ENCODE measurements at places on chromosomes 16 and 17.
A peak's percentile ranks its signal among the peaks of the same experiment; 100 is the strongest.

DNA sequence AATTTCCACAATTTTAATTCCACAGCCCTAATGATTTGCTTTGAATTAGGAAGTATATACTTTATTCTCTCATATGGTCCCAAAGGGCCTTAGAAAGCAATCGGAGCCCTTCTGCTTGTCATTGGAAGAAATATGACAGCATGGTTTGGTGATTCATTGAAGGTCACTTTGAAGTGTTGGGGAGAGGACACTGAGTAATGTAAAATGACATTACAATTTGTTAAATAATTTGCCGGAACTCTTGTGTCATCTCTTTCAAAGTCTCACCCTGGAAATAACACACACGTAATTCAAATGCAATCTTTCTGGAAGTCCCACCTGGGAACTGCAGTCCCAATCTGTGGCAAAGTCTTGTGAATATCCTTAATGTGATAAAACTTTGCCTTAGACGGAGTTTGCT, 59.8 kb downstream of the BMERB1 start:
- no peak for DNase-seq

DNA sequence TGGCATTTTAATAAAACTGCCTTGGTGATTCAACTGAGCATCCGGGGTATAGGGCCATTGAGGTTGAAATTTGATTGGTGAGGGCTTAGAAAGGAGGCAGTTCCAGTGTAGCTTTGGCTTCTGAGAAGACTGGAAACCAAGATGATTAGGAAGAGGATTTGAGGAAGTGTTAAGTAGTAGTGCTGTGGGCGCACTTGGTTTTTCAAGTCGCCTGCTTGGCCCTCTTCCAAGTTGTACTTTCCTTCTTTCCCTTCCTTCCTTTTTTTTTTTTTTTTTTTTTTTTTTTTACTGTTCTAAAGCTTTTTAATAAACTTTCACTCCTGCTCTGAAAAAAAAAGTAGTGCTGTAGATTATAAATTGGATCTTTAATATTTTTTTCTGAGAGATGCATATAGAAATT, 320.5 kb downstream of the UTP18 start:
- no peak for DNase-seq

GRCh38 chr16:47309581-47310312, 151.1 kb downstream of the ITFG1 start:
- no peak for DNase-seq

- no peak for DNase-seq
Observed at GRCh38 chr16:27638833-27639560, 89.1 kb downstream of the KATNIP start.

DNA sequence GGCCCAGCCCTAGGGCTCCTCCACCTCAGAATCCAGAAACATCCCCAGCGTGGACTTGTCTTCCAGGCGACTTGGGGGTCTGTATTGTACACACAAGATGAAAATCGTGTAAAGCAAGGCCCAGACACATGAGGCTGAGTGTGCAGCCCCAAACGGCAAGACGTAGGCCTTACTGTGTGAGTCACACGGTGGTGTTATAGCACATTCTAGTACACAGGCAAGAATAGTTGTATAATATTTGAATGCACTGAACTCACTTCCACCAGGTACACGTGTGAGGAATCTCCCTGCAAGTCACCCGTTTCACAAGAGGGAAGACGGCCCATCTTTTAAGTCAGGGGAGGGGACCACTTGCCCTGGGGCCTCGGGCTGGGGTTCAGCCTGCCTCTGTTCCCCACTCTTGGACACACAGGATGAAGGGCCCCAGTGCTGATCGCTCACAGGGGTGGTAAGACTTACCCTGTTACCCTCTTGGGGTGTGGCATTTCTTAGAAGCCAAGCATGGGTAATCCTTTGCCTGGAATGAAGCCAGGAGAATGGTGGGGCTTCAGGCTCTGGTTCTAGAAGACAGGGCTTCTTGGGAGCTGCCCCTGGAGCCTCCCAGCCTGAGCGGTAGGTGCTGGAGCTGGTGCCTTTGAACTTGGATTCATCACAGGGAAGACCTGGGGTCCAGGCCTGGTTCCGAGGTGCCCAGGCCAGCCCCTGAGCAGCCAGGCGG, 71.3 kb downstream of the SREBF1 start:
- no peak for DNase-seq

DNA sequence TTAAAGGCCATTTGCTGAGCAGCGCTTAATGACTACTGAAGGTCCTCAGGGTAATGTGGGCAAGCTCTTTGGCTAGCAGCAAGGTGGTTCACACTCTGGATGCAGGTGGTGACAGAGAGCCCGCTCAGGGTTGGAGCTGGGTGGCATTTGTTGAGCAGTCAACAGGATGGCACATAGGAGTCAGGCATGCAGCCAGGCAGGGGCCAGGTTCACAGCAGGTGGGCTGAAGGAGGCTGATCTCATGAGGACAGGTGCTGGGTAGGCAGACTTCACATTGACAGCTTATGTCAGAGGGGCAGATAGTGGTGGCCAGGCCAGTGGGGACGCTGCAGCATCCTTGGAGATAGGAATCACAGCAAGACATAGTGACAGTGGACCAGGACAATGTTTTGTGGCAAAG, 4.5 kb downstream of the KRTAP3-1 start:
- DNase-seq: no peak

DNA sequence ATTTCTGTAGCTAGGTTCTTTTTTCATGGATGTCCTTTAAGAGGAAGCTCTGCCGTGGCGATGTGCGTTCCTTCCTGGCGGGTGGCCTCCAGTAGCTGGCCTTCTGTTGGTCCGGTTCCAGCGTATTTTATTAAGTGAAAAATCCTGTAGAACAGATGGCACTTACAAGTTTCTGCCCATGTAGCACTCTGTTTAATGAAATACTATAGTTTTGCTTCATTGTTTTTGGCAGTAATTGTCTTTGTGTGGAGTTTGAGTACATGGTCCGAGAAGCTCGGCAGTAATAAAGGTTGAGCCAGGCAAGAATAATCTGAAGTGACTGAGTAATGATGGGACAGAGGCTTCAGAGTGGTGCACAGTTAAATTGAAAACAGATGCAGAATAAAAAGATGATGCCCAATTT, 20.4 kb downstream of the USP10 start:
- no peak for DNase-seq

DNA sequence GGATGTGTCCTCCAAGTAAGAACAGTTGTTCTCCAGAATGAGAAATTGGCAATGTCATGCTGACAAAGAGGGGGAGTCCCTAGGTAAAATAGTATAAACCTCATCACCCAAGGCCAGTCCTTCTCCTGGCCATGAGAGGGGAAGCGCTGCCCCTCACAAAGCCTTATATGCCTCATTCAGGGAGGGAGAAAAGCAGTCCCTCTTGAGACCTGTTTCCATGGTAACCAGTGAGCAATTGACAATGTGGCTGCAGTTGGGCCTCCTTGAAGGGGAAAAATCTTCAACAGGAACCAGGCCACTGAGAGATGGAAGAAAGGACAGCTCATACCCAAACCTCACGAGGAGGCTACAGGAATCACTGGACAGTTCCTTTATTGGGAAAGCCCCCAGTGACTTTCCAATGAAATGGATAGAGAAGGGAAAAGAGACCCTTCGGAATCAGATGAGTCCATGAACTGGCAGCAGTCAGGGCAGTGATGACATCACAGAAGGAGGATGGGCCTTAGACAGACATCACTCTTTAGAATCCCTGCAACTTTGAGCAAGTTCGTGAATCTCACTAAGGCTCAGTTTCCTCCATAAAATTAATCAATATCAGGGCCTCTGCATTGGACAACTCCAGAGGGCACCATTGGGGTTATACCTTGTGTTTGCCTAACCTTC, 275.7 kb downstream of the TOX3 start:
- DNase-seq: no peak

GRCh38 chr17:29116804-29117753, 63.1 kb downstream of the MYO18A start:
- DNase-seq: peak; percentile 55

DNA sequence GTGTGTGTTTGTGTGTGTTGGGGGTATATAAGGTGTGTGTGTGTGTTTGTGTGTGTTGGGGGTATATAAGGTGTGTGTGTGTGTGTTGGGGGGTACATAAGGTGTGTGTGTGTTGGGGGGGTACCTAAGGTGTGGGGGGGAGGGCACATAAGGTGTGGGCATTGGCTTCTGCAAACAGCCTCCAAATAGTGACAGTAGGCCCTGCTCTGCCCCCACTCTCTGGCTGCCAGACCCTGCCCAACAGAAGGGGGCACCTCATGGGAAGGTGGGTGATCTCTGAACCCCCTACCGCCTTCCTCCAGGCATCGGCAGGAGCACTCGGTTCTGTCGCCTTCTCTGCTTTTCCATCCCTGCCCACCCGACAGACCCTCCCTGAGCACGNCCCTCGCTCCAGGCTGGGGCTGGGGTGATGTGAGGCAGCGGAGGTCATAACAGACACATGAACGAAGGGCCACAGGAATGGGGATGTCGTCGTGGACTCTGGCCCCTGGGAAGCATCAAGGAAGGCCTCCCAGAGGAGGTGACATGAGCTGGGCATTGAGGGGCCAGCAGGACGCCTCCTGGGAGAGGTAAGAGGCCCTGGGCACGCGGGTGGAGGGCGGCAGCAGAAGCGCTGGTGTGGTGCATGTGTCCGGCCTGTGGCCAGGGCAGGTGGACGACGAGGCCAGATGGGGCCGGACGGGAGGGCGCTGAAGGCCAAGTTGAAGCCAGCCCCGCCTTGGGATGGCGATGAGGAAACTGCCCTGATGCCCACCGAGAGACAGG, 136.6 kb upstream of the RPH3AL start:
- DNase-seq: no peak

DNA sequence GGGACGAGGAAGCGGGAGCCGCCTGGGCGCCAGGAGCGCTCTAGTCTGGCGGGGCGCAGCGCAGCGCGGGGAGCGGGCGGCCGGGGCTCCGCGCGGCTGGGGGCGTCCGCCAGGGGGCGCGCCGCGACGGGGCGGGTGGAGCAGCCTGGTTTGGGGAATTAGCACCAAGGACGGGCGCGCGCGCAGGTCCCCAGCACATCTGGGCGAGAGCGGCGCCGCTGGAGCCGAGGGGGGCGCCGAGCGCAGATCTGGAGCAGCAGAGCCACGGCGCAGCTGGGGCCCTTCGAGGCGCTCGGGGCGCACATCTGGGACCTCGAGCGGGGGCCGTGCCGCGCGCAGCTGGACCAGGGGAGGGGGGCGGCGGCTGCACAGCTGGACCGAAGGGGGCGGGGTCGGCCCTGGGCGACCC, at the start of gene NXPH3:
TSS of gene NXPH3 (plus strand) at position 193 of the 409 bp plus-strand sequence. CDS start 349 bp downstream, outside the sequence.
- DNase-seq: no peak

DNA sequence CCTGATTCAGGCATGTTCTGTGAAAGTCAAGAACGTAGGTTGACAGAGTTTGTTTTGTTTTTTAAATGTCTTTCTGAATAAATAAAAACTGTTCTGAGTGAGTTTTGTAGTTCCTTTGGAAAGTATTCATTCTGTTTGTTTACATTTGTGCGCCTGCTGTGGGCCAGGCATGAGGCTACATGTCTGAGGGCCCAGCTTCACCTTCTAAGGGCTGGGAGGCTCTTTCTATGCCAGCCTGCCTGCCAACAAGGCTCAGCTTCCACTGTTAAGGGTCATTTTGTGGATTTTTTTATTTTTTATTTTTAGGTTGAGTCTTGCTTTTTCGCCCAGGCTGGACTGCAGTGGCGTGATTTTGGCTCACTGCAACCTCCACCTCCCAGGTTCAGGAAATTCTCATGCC, 6.1 kb downstream of the WWOX start:
- DNase-seq: no peak

- DNase-seq: no peak
Observed at GRCh38 chr16:31331807-31332301, 23.1 kb upstream of the ITGAX start.

DNA sequence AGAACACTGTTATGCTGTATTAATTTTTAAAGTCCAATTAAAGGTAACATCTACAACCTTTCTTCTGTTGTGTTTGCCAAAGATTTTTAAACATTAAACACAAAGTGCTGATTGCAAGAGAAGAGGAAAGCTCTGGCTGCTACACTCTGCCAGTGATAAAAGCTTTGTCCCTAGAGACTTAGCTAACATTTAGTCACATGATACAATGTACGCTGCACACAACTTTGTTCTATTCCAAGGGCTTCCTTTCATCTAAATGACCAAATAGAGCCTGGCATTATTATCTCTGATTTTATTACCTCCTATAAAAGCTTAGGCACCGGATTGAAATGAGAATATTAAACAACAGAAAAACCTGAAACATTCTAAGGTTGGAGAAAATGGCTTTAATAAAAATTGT, 388.7 kb upstream of the PMFBP1 start:
- no peak for DNase-seq

DNA sequence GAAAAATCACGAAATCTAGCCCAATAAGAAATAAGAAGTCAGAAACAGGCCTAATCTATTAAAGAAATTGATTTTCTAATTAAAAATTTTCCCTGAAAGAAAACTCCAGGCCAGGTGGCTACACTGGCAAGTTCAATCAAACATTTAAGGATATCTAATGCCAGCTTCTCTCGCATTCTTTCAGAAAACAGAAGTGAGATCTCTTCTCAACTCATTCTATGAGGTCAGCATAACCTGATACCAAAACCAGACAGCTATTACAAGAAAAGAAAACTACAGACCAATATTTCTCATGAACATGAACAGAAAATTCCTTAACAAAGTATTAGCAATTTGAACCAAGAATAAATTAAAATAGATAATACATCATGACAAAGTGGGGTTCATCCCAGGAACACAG, 52.4 kb downstream of the AXIN2 start:
- no peak for DNase-seq

GRCh38 chr17:80805032-80805751, 186.4 kb upstream of the CHMP6 start:
- no peak for DNase-seq

GRCh38 chr17:2064520-2064971, 9.6 kb downstream of the HIC1 start:
- no peak for DNase-seq

GRCh38 chr16:24541233-24541933, 2.0 kb downstream of the RBBP6 start:
- no peak for DNase-seq

DNA sequence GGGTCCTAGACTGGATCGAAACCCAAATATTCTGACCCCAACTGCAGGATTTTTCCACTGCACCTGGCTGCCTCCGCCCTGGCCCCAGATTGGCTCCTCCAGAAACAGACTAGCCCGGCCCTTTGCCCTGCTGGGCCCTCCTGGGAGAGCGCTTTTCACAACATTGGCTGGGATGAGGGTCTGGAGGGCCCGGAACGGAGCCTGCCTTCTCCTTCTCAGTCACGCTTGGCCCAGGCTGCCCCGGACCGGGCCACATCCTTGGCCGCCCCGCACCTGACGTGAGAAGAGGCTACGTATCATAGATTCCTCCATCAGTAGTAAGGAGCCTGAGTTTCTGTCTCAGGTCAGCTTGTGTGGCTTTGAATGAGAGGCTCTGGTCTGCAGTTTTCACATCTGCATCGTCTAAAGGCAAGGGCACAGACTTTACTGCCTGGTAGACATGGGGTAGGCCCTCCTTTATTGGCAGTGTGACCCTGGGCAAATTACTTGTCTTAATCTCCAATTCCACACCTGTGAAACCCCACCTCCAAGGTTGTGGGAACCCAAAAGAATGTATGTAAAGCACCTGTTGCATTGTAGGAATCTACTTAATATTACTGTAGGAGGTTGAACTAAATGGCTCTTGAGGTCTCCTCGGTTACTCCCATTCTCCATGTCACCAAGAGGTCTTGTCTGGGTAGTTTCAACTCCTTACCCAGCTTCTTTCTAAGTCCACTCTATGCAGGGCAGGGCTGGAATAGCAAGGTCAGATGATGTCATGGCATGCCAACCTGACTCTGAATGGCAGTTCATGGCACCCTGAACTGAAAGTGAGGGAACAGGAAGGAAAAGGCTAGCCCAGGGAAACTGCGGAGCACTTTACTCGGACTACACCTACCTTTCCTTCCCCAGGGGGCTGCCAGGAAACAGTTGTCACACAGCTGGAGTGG, 661 bp downstream of the LRRC3C start:
- DNase-seq: peak; percentile 54
